ENCODE measurements at places on chromosomes 3 and 15. TPM values are rescaled to one million over a fixed set of nuclear protein-coding genes. Genes with fewer than 3 reads are reported as not detected.
A peak's percentile ranks its signal among the peaks of the same experiment; 100 is the strongest.

The MEIS2 gene
- total RNA-seq, result 10.0 TPM

The IGSF11 gene
- 0.66 TPM for total RNA-seq

The PLSCR5 gene
- not detected for total RNA-seq

The ANKRD34C gene
- total RNA-seq, result not detected

The CPLX3 gene
- total RNA-seq, result not detected

The GRK7 gene
- total RNA-seq, result 0.12 TPM

The CD96 gene
- total RNA-seq, result not detected

The ADAMTS17 gene
- total RNA-seq, result 6.9 TPM

The C3orf80 gene
- 0.33 TPM for total RNA-seq

The IL17RD gene
- 3.7 TPM for total RNA-seq

DNA sequence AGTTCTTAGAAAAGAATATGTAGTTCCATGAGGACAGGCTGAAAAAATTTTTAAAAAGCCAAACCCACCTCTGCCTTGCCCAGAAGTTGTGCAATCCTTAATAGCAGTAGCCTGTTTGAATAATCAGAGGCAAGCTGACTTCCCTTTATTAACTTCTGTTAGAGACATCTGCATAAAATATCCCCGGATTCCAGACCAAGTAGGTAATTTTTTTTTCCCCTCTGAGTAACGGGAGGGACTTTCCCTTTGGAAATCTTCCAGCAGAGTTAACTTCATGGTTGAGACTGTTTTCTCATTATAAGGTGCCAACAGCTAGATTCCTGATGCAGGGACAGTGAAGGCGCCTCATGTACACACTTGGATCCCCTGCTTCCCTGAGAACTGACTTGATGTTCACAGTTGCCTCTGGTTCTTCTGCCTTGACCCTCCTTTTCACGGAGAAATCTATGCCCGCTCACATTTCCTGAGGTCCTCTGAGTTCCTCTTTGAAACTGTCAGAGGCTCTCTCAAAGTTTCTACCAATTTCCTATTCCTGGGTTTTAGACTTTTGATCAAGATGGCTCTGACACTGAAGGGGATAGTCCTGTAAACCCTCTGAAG lies 227.6 kb upstream of the BHLHE40 start:
- peak; percentile 32 for DNase-seq

GRCh38 chr3:9649791-9650521 lies 651 bp downstream of the MTMR14 start:
- DNase-seq, result no peak

DNA sequence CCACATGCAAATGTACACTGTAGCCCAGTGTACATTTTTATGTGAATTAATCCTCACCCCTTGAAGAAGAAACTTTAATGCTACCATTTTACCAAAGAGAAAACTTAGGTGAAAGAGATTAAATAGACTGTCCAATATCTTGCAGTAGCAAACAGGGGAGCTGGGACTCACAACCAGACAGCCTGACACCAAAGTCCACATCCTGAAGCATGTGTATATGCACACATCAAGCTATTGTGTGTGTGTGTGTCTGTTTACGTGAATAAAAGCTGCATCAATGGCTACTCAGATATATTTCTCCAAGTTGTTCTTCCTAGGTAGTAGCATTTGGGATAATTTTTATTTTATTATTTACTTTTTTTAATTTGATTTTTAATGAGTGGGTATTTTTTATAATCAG lies 6.7 kb downstream of the ANO10 start:
- no peak for DNase-seq

- peak; percentile 78 for DNase-seq
Observed at GRCh38 chr3:152444029-152444641, 175.4 kb downstream of the MBNL1 start.

GRCh38 chr3:190101320-190102011 lies 19.2 kb downstream of the P3H2 start:
- DNase-seq, result no peak

GRCh38 chr3:52047295-52047960 lies 8.9 kb downstream of the DUSP7 start:
- DNase-seq, result peak; percentile 64

GRCh38 chr3:47580481-47580880 lies 1.8 kb upstream of the CSPG5 start:
- DNase-seq, result no peak

DNA sequence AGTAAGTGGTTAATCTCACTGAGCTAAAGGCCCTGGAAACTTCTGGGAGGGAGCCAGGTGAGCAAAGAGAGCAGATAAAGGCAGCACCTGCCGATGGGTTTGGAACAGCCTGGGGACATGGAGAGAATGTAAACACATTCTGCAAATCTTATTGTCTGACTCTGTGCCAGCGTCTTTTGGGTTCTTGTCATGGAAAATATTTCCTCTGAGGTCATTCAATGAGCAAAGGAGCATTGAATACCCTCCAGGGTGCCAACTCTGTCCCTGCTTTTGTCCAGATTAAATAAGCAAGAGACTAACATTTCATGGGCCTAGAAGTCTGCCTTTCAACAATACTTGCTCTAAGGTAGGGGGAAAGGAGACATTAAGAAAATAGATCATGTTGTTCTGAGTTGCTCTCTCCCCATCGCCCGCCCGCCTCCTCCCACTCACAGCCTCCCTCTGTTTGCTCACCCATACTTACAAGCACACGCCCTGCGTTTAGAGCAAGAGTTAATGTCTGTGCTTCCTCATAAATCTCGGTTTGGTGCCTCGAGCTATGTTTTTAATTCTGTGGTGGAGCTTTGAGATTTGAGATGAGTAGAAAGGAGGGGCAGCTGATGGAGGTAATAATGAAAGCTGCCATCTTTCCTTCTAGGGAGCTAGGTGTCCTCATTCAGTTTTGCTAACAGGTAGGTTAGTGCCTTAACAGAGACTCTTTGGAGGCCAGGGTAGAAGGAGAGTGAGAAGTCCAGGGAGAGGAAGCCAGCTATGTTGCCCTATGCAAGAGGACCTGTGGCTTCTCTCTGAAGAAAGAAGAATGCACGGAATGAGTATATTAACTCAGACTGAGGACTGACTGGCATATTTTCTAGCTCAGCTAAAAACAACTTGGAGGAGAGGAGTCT lies 132.9 kb downstream of the TPRG1 start:
- peak; percentile 99 for DNase-seq

DNA sequence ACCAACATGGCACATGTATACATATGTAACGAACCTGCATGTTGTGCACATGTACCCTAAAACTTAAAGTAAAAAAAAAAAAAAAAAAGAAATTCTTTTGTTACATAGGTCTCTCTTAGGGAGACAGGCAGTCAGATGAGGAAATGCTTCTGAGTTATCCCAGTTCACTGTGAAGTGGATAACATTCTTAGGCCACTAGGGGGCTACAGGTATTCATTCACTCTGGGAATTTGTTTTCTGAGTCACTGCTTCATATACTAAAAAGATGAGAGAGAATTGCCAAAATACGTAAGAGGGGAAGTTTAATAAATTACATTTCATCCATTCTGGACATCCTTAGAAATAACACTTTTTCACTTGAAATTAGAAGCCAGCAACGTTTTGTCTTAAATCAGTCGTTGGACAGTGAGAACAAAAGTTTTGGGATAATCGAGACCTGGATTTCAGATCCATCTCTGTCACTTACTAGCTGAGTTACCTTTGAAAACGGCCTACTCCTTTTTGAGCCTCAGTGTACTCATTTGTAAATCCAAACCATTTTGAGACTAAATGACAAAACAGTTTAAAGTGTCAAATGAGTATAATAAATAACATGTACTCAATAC lies 738.4 kb upstream of the ALCAM start:
- DNase-seq, result peak; percentile 91

DNA sequence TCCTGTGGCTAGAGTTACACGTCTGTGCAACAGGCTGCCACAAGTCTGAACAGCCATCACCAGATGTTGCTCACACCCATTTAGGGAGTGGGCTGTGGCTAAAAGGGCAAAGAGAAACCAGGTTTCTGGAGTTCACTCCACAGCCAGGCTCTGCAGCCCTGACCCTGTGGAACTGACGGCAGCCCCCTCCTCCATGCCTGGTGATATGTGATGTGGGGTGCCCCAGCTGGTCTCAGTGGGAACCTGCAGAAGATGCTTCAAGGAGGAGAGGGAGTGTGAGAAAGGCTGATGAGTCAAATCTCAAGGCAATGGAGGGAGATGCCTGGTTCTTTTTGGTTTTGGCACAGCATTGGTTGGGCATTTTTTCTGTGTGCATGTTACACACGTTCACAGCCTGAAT lies 130.6 kb downstream of the TPRA1 start:
- no peak for DNase-seq

- DNase-seq, result no peak
Observed at GRCh38 chr15:27690290-27690689, 408.8 kb downstream of the OCA2 start.

DNA sequence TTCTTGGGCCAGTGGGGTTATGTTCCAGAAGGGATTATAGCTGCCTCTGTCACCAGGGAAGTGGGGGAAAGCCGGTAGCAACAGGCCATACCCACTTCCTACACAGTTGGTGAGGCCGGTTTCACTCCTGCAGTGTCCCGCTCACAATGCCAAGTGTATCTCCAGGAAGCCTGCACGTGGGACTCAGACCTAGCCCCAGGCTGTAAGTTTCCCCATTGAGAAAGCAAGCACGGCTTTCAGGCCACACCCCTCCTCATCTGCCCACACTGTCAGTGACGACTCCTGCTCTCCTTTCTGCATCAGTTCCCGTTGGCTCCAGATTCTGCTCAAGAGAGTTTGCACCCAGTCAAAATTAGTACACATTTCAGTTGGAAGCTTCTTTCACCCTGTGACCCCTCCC lies 51.6 kb upstream of the CPOX start:
- no peak for DNase-seq

- DNase-seq, result no peak
Observed at GRCh38 chr3:31927811-31928210, 53.3 kb downstream of the OSBPL10 start.

- peak; percentile 63 for DNase-seq
Observed at GRCh38 chr3:49165771-49166751, at the start of gene CCDC71. TSS of gene CCDC71 (minus strand) at chr3:49166331. CDS start at chr3:49164208, 2,123 bp downstream.

DNA sequence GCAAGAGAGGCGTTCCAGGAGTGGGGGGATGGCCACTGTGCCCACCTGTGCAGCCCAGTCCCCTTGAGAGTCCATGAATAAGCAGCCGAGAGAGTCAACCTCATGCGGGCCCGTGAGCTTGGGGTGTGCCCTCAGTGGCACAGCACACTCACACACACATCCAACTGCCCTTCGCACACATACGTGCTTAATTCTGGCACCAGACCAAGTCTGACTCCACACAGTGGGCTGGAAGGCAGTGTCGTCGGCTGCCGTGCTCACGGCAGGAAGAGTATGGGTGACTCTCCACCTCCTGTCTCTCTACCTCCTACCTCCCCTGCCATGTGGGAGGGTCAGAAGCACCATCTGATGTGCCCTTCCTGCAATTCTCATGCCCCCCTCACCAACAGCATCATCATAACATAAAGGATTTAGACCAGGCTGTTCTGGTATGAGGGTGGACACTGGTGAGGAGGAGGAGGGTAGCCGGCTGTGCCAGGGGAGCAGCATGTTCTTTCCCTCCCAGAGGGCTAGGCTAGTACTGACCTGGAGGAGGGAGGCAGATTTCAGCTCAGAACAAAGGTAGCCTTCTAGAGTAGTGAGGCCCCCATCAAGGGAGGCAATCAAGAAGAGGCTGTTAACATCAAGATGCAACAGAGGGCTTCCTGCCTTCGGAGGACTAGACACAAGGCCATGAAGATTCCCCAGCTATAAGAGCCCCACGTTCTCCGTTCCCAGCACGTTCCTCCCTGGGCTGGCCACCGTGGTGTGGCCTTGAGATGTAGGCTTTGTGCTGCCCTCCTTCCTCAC lies 5.3 kb upstream of the STRA6 start:
- no peak for DNase-seq

- no peak for DNase-seq
Observed at GRCh38 chr3:167611718-167612117, 42.0 kb downstream of the WDR49 start.
